ENCODE measurements at places on chromosomes 5 and 9.
A peak's percentile ranks its signal among the peaks of the same experiment; 100 is the strongest.

DNA sequence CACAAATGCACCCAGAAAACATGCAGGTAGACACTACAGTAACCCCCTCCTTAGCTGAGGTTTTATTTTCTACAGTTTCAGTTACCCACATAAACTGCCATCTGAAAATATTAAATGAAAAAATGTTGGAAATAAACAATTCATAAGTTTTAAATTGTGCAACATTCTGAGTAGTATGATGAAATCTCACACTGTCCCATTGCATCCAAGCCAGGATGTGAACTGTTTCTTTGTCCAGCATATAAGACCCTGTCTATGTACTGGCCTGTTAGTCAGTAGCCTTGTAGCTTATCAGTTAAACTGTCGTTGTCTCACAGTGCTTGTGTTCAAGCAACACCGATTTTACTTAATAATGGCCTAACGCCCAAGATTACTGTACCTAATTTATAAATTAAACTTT is 630.5 kb downstream of the ANXA1 start:
- no peak for DNase-seq

GRCh38 chr9:3962496-3962895 is 337.4 kb downstream of the GLIS3 start:
- DNase-seq: peak; percentile 23

DNA sequence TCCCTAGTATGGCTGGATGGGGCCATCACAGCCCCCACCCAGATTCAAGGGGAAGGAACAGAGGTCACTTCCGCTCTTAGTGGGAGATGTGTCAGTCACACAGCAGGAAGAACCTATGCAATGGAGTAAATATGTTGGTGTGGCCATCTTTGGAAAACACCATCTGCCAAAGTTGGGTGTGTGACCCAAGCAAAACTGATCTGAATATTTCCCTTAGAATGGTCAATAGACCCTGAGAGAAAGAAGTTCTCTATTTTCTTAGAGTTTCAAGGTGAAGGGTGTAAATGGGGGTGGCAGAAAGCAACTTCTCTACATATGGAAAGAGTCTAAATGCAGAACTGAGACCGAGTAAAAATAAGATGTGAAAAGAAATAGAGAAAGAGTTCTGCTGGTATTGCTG is 212.7 kb downstream of the ESM1 start:
- DNase-seq: no peak

GRCh38 chr5:55582256-55582655 is 47.5 kb upstream of the PLPP1 start:
- DNase-seq: no peak

DNA sequence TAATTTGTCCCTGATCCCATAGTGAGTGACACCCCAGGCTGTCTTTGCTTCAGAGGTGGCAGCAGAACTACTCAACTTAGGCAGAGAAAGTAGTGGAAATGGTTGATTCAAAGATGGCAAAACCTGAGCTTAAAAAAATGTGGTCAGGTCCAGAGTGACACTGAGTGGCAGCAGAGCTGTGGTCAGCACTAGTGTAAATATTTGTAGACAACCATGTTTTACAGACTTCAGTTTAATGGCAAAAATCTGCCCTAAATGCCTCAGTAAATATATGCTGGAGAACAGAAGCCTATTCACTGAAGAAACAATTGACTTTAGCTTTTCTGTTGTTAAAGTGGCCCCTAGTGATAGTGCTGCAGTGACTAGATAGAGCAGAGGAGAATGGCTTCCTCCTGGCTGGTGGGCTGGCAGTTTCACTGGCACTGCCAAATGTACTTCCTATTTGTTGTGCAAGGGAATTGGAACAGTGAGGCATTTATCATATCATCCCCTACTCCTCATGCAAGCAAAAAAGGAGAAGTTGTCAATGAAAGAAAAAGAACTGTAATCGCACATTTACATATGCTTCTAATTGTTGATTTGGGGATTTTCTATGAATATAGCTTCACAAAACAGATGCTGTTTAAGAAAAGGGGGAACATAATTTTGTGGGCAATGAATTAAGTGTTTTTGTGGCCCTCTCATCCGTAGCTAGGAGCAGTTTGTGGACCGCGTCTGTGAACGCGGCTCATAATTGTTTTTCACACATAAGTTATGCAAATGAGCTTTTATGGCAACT is 12.0 kb downstream of the PBX3 start:
- DNase-seq: no peak

DNA sequence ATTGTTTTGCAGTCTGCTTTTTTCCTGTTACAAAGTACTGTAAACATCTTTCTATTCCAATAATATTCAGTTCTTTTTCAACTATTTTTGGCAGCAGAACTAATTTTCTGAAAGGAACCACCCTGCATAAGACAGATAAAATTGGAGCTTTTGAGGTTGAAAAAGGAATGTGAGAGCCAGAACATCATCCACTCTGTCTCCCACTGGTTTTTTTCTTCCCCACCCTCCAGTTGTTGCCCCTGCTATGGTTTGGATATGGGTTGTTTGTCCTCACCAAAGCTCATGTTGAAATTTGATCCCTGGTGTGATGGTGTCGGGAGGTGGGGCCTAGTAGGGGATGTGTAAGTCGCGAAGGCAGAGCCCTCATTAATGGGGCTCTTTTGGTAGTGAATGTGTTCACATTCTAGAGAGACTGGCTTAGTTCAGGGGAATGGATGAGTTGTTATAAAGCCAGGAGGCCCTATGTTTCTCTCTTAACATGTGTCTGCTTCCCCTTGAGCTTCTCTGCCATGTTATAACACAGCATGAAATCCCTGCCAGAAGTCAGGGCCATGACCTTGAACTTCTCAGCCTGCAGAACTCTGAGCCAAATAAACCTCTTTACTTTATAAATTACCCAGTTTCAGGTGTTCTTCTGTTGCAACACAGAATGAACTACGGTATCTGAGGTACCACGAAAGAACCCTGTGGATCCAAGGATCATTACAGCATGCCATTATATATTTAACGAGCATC is 34.8 kb upstream of the MAST4 start:
- DNase-seq: no peak

GRCh38 chr5:93800988-93801811 is 59.8 kb upstream of the POU5F2 start:
- DNase-seq: no peak

GRCh38 chr5:154478224-154478565 is at the start of gene HAND1:
Gene HAND1, minus strand, starts transcription at chr5:154478227. Its CDS starts 219 bp downstream, at chr5:154478008.
- DNase-seq: no peak
